ENCODE measurements at places on chromosomes 3 and 15. TPM values are rescaled to one million over a fixed set of nuclear protein-coding genes. Genes with fewer than 3 reads are reported as not detected.

The RETNLB gene
- total RNA-seq = not detected

DNA sequence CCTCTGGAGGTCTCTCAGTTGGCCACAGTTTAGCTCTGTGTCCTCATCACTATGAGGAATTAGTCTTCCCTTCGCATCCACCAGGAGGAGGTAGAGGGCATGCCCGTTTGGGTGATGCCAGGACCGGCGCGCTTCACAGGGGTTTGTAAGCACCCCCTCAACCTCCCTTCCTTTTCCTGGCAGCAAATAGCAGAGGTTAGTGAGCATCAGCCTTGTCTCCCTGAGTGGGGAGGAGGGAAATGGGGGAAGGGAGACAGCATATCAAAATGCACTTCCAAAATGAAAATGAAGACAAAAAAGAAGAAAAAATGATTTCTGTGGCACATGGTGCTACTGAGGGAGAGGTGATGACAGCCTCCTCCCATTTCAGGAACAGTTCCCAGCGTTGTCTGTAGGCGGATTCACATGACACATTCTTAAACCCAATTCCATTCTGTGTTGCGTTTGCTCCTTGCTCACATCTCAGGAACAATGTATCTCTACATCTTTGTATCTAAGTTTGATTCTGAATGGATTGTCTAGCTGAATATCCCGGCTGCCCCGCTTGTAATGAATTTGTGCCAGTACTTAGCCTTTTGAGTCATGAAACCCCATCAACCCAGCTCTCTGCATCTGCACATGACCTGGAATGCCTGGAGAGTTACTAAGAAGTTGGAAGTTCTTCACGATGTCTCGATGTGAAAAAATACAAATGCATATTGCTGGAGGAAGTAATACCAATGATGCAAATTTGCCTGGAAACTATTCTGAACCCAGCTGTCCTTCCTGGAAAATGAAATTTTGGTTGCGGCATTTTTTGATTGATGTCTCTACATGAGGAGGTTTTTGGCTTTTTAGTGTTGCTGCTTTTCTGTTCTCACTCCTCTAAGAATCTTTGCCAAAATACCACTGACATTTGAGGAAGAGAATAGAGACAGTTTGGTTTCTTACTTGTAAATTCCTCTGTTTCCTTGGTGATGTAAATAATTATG lies 45.2 kb downstream of the TYRO3 start:
- peak; percentile 95 for DNase-seq

DNA sequence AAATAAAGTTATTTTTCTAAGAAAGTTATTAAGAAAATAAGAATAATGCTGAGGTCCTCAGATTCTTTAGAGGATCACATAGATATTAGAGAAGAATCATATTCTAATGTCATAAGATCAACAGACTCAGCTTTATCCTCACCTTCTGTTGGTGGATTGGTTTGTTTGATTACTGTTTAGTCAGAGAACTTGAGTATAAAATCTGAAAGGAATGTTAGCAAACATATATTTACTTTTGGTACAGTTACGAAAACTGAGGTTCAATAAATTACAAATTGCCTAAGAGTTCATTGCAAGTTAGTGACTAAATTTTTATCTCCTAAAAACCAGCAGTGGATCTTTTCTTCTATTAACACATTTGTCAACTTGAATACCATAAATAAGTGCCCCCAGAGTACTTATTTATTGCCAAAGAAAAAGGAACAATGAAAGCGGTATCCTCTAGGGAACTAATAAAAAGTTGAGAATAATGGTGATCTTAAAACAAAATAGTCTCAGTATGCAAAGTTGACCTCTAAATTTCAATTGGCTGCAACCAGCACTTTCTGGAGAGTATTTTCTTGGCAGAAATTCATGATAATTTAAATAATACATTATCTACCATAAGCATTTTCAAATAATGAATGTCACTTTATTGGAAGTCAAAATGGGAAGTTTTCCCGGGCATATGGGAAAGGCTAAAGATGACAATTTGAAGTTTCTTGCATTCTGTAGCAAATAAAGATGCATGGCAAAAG lies 296.8 kb downstream of the OTOL1 start:
- DNase-seq = no peak

The COL7A1 gene
- 33.6 TPM for total RNA-seq

DNA sequence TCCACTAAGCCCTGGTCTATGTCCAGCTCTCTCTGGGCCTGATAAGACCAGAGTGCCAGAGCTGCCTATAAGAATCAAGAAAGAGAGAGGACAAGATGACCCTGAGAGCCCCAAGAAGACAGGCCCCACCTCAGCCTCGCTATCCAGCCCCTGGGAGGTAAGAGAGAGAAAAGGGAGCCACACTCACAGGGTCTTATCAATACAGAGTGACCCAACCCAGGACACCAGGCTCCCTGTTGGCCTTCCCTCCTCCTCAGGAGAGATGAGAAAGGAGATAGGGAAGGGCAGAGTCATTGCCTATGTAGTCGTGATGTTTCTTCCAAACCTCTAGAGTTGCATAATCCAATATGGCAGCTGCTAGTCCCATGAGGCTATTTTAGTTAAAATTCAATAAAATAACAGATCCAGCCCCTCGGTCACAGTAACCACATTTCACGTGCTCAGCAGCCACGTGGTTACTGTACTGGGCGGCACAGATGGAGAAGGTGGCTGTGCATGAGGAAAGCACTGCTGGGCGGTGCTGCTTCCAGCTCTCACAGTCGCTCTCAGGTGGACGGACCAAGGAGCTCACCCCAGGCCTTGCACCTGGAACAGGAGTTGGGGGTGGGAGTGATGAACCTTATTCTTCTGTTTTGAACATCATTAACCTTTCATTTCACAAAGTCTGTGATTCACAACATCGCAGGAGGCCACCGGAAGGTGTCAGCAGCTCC lies 525.8 kb downstream of the SHQ1 start:
- no peak for DNase-seq

The ARIH1 gene
- total RNA-seq = 24.5 TPM

The NIT2 gene
- 35.6 TPM for total RNA-seq

GRCh38 chr3:120144267-120144666 lies 50.0 kb upstream of the GSK3B start:
- DNase-seq = no peak

- no peak for DNase-seq
These were observed 93.6 kb upstream of the ATP2B2 start for GRCh38 chr3:10599017-10599416.

- DNase-seq = no peak
These were observed 8.3 kb downstream of the IL5RA start for GRCh38 chr3:3101660-3102458.

The DAZL gene
- not detected for total RNA-seq

GRCh38 chr3:98967758-98968157 lies 66.3 kb upstream of the DCBLD2 start:
- DNase-seq = no peak

DNA sequence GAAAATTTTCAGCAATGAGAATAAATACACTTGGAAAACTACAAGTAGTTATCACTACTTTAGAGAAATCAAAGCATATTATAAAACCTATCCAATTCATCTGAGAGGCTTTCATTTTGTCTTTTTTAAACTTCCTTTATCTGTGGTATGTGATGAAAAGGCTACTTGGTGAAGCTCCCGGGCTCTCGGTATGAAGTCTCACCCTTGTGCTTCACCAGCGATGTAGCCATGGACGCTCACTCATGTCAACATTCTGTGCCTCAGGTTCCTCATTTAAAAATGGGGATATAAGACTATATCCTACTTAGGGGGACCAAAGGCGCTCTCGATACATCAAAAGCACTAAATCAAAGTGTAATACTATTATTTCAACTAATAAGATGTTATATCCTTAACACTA lies 14.9 kb downstream of the SATB1 start:
- DNase-seq = no peak

DNA sequence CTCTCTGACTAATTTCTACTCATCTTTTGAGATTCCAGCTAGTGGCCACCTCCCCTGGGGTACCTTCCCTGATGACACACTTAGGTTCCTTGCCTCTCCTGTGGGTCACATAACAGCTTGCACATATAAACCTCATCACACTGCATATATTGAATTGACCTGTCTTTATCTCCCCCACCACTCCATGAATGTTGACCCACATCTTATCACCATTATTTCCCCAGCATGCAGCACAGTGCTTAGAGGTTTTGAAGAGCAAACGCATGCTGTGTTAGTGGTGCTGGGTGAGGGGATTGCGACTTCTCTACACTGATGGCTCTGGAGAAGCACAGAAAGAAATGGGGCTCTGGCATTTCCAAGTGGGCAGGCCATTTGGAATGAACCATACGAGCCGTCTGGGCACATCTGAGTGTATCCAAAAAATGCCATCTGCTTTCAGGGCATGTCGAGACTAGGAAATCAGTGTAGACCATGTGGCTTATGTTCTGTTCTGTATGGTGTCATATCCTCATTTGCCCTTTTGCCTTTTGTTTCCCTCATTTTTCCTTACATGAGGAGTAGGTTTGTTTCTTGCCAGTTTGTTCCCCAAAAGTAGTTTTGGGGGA lies 333.2 kb upstream of the TRIM42 start:
- DNase-seq = no peak

The MLH1 gene
- total RNA-seq = 25.8 TPM

- DNase-seq = peak; percentile 89
These were observed 52.5 kb upstream of the CORO2B start for GRCh38 chr15:68526269-68526668.
